CD8-positive, alpha-beta memory T cell (primary cell): ENCODE measurements at places on chromosomes 7 and 10.

DNA sequence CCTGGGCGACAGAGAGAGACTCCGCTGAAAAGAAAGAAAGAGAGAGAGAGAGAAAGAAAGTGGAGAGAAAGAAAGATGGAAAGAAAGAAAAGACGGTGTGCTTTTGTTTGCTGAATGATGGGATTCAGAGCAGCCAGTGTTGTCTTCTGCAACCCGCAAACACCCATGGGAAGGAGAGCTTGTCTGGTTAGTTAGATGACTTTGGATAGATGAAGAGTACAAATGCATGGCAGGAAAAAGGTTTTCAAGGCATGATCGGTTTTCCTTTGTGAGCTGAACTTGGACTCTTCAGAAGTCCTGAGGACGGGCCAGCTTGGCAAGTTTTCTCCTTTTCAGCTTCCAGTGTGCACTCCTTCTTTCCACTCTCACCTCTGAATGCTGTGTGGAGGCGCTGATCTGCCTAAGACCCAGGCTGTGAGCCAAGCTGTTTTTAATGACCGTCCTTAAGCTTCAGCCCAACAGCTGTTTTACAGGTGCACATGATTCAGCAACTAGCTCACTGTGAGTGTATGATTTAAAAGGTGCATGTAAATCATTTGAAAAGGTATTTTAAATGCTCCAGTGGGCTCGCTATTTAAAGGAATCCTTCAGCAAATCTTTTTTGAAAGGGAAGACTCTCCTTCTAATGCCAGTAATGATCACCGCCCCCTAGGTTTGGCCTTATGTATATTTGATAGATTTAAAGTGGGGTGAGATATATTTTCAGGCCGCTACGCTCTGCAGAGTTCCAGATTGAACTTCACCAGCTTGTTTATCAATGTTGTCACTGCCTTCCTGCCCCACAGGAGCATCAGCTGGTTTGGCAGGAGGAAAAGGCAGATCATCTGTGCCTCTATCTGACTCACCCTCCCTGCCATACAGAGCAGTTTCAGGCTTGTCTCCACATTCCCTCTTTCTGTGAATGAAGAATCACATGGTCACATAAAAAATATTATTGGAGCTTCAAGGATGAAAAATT lies 115.0 kb downstream of the PLXDC2 start:
- no peak for DNase-seq

DNA sequence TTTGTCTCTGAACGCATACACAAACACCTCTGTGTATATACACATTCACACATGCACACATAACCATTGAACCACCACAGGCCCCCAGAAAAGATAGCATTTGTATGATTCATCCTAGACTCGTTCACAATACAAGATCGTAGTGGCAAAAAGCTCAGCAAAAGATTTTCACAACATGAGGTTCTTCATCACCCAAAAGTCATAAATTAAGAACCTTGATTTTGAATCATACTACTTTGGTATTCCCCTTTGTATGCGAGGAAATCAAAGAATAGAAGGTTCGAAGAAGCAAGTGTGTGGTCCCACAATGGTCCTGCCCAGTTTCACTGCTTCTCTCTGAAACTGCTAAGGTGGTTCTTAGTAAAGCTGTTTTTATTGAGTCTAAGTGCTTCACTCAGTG lies 200.7 kb downstream of the CELF2 start:
- DNase-seq = no peak

- no peak for DNase-seq
Observed at GRCh38 chr10:132497063-132497680, 40.4 kb upstream of the INPP5A start.

GRCh38 chr10:12944931-12945330 lies 56.6 kb downstream of the CCDC3 start:
- DNase-seq = no peak

GRCh38 chr10:23535381-23535780 lies 96.5 kb downstream of the OTUD1 start:
- no peak for DNase-seq

DNA sequence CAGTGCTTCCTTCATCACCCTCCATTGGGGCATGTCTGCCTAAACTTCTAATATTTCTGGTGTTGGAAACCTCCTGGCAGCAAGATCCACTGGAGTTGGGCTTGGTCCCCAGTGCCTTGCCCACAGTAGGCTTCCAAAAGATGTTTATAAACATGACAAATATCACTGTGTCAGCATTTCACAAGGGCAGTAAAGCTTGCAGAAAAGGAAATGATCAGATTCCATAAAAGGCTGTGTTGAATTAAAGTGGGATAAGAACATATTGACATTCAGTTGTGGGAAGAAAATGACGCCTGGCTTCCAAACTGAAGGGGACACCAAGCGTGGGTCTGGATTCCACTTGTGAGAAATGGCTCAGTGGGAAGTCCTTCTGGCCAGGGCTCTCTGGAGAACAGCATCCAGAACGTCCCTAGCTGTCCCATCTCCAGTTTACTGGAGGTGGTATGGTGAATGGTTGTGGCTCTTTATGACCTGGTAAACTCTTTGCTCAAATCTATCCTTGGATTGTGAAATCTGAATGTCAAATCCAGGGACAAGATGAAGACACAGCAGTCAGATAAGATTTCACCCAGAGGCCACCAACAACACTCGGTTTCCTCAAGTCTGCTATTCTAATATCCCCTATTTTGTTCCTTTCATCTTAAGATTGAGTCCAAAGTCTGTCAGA lies 287.2 kb downstream of the TNS3 start:
- DNase-seq = no peak

GRCh38 chr10:113609704-113610108 lies 54.1 kb downstream of the NRAP start:
- no peak for DNase-seq

DNA sequence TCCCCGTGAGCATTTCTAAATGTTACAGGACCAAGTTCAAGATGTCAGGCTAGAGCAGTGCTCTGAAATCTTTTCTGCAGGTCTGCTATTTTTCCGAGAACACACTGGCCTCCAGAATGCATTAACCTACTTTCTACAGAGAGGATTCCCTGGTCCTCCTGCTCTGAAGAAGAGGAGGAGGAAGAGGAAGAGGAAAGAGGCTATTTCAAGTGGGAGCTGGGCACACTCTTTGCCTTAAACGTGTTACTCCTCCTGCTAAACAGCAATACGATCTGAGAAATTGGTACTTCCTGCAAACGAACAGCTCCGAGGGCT lies 157.4 kb downstream of the FRMD4A start:
- no peak for DNase-seq

DNA sequence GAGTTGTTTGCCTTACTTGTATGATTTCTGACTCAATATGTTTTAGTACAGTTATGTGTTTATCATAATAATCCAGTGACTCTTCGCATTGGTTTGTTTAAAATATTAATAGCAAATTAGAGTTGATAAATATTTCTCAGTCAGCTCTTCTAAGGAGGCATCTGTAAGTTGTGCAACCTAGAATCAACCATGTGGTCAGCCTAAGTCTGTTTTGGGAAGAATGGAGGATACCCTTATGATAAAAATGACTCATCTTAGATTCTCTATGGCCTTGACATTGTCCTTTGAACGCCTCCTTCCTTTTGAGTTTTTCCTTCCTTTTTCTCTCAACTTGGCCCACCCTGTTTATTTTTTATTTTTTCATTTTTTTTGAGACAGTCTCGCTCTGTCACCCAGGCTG lies 18.8 kb downstream of the DNAJC9 start:
- no peak for DNase-seq

- no peak for DNase-seq
Observed at GRCh38 chr10:7471720-7472367, 61.0 kb upstream of the SFMBT2 start.

GRCh38 chr10:125868372-125868975 lies 12.6 kb downstream of the DHX32 start:
- no peak for DNase-seq

DNA sequence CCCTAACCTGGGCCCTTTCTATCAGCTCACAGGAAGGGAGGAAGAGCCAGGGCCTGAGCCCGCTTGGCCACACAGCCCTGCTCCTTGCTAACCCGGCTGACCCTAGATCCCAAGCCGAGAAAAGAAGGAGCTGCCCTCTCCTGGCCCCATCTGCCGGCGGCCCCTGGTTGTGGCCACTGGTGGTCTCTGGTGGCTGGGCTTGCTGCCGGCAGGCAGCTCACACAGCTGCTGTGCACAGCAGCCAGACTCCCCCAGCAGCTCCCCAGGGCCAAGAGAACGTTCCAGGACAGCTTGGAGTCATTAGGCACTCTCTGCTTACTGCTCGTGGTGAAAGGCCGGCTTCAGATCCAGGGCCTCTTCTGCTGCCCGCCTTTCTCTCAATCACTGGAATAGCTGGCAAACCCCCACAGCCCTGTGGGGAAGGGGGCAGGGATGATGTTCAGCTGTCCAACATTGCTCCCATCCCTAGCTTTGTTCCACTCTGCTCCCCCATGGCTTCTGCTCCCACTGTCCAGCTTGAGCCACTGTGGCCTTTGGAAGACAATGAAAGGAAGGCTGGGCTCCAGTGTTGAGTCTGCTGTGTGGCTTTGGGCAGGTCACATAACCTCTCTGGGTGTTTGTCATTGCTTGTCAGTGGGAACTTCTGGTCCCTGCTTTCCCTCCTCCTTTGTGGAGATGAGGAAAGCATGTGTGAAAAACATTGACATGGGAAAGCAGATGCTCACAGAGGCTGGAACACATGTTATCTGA lies 35.4 kb upstream of the COL13A1 start:
- no peak for DNase-seq

DNA sequence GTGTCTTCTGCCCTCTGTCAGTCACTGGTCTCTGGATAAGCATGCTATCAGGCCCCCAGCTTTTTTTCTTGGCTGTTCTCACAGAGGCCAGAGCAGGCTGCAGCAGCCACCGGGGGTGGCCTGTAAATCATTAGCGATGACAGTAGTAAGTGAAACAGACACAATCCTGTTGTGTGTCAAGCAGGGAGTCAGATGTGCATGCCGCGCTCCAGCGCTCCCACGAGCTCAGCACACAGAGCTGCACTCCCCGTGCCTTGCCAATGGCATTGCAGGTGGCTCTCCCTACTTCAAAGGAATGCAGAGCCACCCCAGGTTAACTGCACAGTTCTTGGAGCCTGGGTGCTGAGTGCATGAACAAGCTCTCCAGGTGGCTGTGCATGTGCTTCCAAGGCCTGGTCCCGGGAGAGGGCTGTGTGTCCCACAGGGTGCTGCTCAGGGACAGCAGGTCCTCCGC lies 226.1 kb downstream of the GLRX3 start:
- no peak for DNase-seq

- no peak for DNase-seq
Observed at GRCh38 chr10:95459446-95460045, 101.6 kb downstream of the SORBS1 start.

GRCh38 chr7:141960687-141961422 lies 12.7 kb downstream of the TAS2R38 start:
- DNase-seq = no peak

GRCh38 chr10:117454502-117454901 lies 79.3 kb upstream of the PDZD8 start:
- DNase-seq = no peak

GRCh38 chr7:50362142-50362541 lies 57.6 kb downstream of the IKZF1 start:
- DNase-seq = no peak

- no peak for DNase-seq
Observed at GRCh38 chr10:133420028-133420427, 4.4 kb downstream of the SPRN start.

DNA sequence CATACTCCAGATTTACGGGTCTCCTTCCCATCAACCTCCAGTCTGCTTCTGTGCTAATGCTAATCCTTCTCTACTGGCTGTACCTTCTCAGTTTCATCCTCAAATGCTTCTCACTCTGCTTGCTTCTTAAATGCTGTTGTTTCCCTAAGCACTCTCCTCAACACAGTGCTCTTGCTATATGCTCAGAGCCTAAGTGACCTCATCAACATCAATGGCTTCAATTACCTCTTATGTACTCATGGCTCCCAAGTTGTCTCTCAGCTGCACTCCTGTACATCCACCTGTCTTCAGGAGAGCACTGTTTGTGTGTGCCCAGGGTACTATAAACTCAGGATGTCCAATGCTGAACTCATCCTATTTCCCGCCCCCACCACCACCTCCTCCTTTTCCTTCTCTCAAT lies 22.5 kb downstream of the ELAPOR2 start:
- DNase-seq = no peak

DNA sequence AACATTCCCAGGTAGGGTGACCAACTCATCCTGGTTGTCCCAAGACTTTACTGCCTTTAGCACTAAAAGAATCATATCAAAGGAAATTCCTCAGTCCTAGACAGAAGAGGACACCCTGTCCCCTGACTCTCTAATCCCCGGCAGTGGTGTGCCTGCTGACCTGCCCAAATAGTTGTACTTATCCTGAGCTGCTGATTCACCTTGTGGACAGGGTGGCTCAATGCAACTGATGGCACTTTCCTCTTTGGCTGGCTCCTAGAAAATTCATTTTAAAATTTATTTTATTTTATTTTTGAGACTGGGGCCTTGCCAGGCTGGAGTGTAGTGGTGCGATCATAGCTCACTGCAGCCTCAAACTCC lies 111.7 kb downstream of the JCAD start:
- DNase-seq = no peak

DNA sequence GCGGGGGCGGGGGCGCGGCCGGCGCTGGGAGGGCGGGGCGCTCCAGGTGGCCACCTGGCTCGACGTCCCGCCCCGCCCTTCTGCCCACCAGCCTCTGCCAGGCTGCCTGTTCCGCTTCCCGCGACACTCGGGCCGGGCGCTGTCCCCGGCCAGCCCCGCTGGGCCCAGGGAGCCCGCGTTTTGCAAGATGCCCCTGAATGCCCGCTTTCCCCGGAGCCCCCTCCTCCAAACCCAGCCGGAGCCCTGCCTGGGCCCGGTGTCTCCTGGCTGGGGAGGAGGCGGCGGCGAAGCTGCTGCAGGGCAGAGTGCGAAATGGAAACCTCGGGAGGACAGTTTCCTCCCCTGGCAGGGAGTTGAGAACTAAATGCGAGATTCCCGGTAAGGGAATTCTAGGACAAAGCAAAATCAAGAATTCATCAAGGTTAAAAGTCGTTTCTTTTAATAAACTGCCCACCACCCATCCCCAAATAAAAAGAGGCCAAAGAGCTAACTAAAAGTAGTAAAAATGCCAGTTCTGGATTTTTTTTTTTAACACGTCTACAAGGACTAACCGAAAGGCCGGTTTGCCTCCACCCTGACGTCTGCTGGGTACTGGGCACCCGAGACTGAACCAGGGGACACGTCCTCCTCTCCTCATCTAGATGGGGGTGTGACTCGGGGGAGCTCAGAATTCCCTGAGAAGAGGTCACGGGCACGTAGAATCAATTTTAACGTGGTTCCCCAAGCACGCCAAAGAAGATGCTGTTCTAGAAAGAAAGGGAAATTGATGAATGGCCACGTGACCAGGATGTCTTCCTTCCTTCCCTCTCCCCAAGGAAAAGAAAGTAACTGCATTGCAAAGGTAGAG lies 200.4 kb upstream of the NFE2L3 start:
- no peak for DNase-seq
